ENCODE measurements at places on chromosomes 11 and 22. TPM values are rescaled to one million over a fixed set of nuclear protein-coding genes. Genes with fewer than 3 reads are reported as not detected.

The GDPD4 gene
- not detected for total RNA-seq

The UBQLNL gene
- not detected for total RNA-seq

The KCNJ1 gene
- not detected for total RNA-seq

The OR4B1 gene
- not detected for total RNA-seq

The BAIAP2L2 gene
- 0.28 TPM for total RNA-seq

The LYVE1 gene
- total RNA-seq, result not detected

The DDTL gene
- 0.36 TPM for total RNA-seq

The ARHGAP32 gene
- total RNA-seq, result 8.4 TPM

The POU2F3 gene
- total RNA-seq, result not detected

The PHOX2A gene
- not detected for total RNA-seq

The WBP2NL gene
- total RNA-seq, result not detected

All from IMR-90 (cell line).